Activated naive CD4-positive, alpha-beta T cell treated with anti-CD3 and anti-CD28 coated beads, Interleukin-2, amount 50 U/mL, for 72 hours (primary cell): ENCODE measurements at places on chromosomes 11 and 22. TPM values are rescaled to one million over a fixed set of nuclear protein-coding genes. Genes with fewer than 3 reads are reported as not detected.

GRCh38 chr11:79044201-79044600 lies 396.6 kb downstream of the TENM4 start:
- no peak for DNase-seq

LYVE1 gene
- total RNA-seq: not detected

- DNase-seq: no peak
Measured at GRCh38 chr11:85988780-85989179, 80.1 kb downstream of the PICALM start.

METTL15 gene
- total RNA-seq: 15.6 TPM

MIOX gene
- total RNA-seq: 0.25 TPM

DNA sequence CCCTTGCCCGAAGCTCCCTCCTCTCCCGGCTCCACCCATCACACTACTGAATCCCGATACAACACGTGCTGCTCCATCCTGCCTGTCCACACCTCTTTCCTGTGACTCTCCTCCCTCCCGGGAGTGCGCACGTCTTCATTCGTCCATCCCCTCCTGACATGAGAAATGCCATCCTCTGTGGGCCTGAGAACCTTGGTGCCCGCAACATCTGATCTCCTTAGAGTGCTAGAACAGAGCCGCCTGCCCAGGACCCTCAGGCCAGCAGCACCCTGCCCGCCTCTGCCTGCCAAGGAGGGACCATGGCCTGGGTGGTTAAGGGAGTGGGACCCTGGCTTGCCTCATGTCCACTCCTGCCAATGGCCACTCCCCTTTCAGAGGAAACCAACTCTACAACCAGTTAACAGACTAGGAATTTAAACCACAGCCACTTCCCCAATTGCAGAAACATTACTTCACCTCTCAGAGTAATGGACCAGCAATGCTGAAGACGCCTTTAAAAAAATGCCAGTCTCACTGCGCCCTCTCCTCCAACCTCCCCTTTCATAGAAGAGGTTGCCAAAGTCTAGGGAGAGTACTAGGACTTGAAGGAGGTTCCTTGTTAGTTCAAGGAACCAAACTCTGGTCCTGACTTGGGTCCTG lies 466.3 kb downstream of the OPCML start:
- DNase-seq: no peak

DNA sequence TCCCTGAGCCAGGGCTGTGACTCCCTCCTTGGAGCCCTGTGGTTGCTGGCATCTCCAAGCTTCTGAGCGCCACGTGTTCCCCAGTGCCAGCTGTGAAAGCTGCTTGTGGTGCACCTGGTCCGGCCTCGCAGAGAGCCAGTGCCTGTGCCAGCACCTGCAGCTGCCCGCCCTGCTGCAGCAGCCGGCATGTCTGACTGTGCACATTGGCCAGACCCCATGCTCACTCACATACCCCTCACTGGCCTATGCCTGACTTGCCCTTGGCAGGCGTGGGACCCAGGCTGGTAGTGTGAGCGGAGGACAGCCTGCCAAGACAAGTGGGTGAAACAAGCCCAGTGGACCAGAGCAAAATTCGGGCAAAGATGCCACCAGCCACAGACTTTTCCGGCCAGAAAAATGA lies 9.8 kb downstream of the MRPL48 start:
- no peak for DNase-seq

PGR gene
- not detected for total RNA-seq

- DNase-seq: no peak
Measured at GRCh38 chr11:99670067-99670676, 649.4 kb downstream of the CNTN5 start.

PIH1D2 gene
- 2.5 TPM for total RNA-seq

DNA sequence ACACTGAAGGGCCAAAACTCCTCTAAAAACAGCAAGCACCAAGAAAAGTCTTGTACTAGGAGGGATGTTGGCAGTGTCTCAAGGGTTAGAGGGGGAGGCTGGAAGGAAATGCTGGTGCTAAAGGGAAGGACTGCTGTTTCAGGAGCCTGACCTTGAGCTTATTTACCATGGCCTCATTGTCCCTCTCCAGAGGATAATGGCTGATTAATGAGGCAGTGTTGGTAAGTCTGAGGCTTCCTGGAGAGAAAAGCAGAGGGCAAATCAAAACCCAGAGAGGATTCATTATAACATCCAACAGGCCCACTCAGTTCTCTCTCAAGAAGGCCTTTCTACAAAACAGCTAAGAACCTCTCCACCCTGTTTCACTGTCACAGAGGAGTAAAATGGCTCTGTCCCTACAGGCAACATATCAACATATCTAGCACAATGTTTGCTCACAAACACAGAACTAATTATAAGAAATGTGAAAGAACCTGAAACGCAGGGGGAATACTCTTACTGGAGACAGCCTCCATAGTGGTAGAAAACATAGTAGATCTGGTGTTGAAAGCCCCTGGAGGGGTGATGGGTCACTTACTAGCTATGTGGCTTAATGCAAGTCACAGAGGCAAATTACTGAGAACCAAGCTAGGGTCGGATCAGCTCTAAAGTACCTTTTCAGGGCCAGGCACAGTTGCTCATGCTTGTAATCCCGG lies 31.4 kb downstream of the NUMA1 start:
- DNase-seq: no peak

GRCh38 chr11:120211522-120212258 lies 858 bp downstream of the OAF start:
- DNase-seq: no peak

GRCh38 chr11:1303126-1303821 lies 6.2 kb downstream of the TOLLIP start:
- DNase-seq: no peak

SRSF8 gene
- 25.4 TPM for total RNA-seq

DNA sequence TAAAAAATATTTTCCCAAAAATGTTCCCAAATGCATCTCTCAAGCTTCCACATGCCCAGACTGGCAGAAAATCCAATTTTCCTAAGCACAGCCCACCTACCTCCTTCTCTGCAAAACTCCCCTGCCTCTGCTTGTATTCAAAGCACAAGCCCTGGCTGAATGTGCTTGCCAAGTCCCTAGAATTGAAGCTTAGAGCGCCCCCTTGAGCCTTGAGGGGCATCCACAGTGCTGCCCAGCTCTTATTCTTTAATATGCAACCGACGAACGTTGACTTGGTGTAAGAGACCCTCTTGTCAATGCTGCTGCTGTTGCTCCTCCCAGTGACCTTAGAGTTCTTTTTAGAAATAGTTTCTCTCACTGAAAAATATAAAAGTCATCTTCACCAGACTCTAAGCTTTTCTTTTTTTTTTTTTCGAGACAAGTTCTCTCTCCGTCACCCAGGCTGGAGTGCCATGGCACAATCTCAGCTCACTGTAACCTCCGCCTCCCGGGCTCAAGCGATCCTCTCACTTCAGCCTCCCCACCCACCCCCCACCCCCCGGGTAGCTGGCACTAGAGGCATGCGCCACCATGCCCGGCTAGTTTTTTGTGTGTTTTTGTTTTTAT lies 63.5 kb upstream of the CAPRIN1 start:
- no peak for DNase-seq

KRTAP5-8 gene
- not detected for total RNA-seq

DNA sequence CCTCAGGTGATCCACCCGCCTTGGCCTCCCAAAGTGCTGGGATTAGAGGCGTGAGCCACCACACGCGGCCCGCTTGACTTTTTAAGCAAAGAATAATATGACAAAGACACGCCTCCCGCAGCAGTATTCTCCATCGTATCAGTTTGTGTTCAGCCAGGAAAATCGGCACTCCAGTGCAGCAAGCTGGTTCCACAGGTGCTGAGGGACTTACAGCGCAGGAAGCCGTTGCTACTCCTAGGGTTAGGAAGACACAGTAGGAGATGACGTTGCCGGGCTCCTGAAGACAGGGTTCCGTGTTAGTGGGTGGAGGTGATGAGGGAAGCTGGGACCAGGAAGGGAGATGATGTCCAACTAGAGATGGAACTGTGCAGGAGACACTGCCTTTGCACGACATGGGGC lies 65.8 kb upstream of the CECR2 start:
- no peak for DNase-seq

GRCh38 chr11:68325183-68325906 lies 13.0 kb downstream of the LRP5 start:
- no peak for DNase-seq

DNA sequence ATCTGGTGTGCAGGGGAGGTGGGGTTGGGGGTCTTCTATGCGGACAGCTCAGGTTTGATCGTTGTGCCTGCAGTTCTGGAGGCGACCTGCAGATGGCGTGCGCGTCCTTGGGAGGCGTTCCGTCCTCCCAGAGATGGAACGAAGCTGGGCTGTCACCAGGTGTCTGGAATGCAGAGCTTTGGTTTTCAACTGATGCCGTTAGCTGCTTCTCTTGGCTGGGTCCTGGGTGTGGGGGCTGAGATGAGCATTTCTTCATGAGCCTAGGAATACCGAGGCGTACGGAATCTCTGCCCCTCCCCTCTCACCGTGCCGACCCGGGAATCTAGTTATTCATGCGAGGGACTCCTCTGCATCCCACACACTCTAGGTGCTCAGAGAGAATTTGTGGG lies 98.6 kb downstream of the CEP164 start:
- DNase-seq: peak; percentile 67

DNA sequence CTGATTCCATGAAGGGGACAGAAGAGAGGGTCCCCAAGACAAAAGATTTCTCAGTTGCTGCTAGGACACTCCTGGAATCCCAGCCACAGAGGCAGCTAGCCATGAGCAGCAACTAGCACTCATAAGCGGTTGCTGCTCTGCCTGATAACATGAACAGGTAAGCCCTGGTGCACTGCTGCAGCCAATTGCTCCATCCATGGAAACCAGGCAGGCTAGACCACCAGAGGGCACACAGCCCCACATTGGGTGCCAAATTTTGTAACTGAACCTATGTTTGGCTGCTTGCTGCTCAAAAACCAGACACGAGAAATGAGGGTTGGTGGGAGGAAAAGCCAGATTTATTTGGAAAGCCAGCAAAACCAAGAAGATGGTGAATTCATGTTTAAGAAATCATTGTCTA lies 21.9 kb upstream of the QSER1 start:
- DNase-seq: no peak

CEP164 gene
- 30.1 TPM for total RNA-seq

C22orf42 gene
- total RNA-seq: not detected
